Stimulated activated CD4-positive, alpha-beta T cell treated with anti-CD3 and anti-CD28 coated beads, TNF-alpha, amount 100 ng/mL, for 1 hour (primary cell): ENCODE measurements at places on chromosomes 5 and 9.
A peak's percentile ranks its signal among the peaks of the same experiment; 100 is the strongest.

DNA sequence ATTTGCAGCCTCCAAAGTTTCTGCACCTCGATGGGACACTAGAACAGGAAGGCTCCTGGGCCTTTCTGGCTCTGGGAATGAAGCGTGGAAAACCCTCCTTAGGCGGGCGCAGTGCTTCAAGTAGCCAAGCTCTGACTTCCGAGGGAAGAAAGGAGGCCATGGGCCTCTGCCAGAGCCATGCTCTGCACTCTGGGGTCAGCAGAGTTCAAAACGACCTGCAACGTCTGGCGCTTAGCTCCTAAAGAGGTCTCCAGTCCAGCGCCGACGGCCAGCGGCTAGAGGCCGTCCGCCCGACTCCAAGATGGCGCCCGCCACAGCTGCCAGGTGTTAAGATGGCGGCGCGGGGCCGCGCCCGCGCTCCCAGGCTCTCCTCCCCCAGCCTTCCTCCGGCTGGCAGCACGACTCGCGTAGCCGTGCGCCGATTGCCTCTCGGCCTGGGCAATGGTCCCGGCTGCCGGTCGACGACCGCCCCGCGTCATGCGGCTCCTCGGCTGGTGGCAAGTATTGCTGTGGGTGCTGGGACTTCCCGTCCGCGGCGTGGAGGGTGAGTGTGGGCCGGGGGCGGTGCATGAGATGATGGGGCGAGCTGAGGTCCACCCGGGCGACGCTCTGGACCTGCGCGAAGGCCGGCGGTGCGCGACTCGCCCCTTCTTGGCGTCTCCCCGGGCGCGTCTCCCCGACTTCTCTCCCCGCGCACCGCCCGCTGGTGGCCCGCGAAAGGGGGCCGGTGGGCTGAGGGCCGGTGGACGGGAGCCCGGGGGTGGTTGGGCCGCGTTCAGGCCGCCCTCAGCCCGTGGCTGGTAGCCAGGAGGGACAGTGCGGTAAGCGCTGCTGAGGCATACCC, at the start of gene TXNDC15:
TSS of gene TXNDC15 (plus strand) at position 385 of the 844 bp plus-strand sequence. CDS start at position 442, 57 bp downstream.
- peak; percentile 40 for DNase-seq

- no peak for DNase-seq
Measured at GRCh38 chr9:26170190-26170589, 491.9 kb upstream of the TUSC1 start.

- DNase-seq, result no peak
Measured at GRCh38 chr5:151722546-151722945, 35.8 kb upstream of the SPARC start.

GRCh38 chr5:150517272-150518152, 9.6 kb downstream of the NDST1 start:
- DNase-seq, result no peak

GRCh38 chr9:31302620-31303418, 1081.6 kb upstream of the ACO1 start:
- no peak for DNase-seq

DNA sequence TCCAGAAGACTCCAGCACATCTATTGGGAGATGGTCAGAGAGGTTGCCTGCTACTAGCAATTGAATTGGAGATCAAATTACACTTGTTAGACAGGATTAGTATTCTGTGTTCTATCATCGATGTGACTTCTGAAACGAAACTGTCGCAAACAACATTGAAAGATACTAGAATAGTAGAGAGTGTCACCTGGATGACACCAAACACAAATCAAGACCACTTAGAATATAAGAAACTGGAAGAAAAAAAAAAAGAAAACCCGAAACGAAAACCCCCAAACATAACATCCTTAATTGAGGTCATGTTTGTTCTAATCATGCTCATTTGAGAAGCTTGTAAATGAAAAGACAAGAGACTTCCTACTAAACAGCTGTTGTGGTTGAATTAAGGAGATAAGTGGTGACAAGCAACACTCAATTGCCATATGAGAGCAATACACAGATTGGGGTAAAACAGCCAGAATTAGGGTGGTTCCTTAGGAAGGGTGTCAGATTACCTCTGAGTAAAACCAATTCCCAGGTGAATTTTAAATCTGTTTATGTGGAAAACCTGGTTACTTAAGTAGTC, 97.6 kb downstream of the BASP1 start:
- DNase-seq, result no peak

DNA sequence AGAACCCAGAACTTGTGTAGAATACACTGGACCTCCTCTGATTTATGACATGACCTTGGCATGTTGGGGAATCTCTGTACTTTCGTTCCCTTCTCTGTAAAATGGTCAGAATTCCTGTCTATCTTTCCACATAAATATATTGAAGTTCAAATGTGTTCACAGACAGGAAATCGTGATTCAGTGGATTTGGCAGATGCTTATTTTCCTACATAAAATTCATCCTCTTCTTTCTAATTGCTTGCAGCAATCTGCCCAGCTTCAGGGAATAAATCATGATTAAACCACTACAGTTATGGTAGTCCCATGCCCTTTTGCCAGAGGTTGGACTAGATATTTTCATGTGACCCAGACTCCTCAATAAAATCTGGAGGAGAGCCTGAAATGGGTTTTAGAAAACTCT, 52.1 kb upstream of the ARL15 start:
- DNase-seq, result no peak

GRCh38 chr5:138460032-138460693, 5.1 kb upstream of the EGR1 start:
- DNase-seq, result no peak

GRCh38 chr5:5278815-5279381, 138.8 kb downstream of the ADAMTS16 start:
- DNase-seq, result no peak

GRCh38 chr9:137550231-137550621, at the start of gene PNPLA7:
PNPLA7 (minus strand) TSS chr9:137550402; CDS start chr9:137550197, 205 bp downstream.
- DNase-seq, result no peak

DNA sequence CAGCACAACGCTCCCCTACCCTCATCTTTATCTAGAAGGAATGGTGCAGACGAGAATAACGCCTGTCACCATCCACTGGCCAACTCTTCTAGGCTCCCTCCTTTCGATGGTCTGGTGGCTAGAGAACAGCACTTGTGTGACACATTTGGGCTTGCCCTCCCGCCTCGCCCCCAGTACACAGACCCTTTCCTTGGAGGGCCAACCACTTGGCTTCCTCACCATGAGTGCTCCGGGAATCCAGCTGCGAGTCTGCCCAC, 1.4 kb downstream of the GNAQ start:
- peak; percentile 15 for DNase-seq

- DNase-seq, result no peak
Measured at GRCh38 chr5:17406423-17406838, 91.6 kb upstream of the TAF11L2 start.

GRCh38 chr9:127159949-127160610, 37.6 kb upstream of the ANGPTL2 start:
- DNase-seq, result no peak
